ENCODE measurements at places on chromosomes 3 and 15.
A peak's percentile ranks its signal among the peaks of the same experiment; 100 is the strongest.

GRCh38 chr3:123193448-123194101 is 8.2 kb upstream of the SEC22A start:
- no peak for DNase-seq

- no peak for DNase-seq
These were observed 52.9 kb downstream of the BSN start for GRCh38 chr3:49607105-49607591.

GRCh38 chr15:26087881-26088280 is 224.8 kb upstream of the ATP10A start:
- no peak for DNase-seq

DNA sequence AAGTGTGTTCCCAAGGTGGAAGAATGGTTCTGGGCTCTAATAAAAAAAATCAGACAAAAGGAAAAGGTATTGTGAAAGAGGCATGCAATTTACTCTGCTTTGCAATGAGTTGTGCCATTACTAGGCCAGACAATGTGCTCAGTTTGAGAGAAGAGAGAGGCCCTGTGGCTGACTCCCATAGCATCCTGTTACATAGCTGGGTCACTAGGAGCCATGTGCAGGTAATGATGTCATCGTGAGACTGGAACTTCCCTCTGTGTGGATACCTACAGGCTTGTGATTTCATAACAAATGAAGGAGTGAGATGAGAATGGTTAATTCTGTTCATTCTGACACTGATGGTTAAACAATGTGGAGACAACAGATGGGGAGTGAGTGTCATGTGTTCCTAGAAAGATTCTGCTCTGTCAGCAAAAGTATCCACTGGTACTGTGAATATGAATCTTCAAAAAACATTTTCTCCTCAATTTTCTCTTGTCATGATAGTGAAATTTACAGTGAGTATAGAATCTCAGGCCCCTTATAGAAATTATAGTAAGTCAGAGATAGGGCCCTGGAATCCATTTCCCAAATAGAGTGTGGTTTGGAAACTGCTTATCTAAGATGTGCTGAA is 648.7 kb upstream of the DPPA4 start:
- peak; percentile 1 for DNase-seq

DNA sequence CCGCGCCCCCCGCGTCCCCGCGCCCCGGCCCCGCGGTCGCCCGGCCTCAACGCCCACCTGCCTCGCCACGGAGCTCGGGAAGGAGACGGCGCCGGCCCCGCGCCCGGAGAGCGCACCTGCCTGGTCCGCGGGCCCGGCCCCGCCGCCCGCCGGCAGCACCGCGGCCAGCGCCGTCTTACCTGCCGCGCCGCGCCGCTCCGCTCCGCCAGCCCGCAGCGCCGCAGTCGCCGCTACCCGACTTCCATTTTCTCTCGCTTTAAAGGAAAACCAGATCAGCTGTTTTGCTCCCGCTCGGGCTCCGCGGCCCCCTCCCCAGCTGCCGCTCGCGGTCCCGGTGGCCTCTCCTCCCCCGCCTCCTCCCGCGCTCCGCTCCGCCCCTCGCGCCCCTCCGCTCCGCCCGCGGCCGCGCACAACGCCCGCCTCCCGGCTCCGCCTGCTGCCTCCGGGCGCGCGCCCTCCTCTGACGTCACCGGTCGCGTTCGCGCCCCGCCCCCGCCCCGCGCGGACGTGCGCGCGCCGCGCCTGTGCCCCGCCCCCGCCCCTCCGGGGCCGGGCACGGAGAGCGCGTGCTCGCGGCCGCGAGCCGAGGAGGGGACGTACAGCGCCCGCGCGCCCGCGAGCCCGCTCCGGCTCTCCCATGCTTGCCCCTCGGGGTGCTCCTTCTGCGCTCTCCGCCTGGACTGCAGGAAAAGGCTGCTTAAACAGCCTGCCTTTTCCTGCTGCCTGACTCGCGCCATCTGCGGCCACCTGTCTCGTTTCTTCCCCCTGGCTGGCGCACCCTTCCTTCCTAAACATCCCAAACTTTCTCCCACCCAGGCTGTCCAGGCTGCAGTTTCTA is 159.8 kb upstream of the CHRNA7 start:
- peak; percentile 92 for DNase-seq

All from adipocyte (in vitro differentiated cells).